ENCODE measurements at places on chromosomes 4 and X.

- no peaks in the 10 kb centered on the region for H3K36me3 ChIP-seq
- no peaks in the 10 kb centered on the region for H3K27me3 ChIP-seq
- peaks cover 7% of the 10 kb centered on the region for H3K4me1 ChIP-seq
- H3K4me3 ChIP-seq, result no peak overlapping the region
- DNase-seq, result no peak
Observed at GRCh38 chr4:169668069-169668721, 47.8 kb downstream of the CLCN3 start.

DNA sequence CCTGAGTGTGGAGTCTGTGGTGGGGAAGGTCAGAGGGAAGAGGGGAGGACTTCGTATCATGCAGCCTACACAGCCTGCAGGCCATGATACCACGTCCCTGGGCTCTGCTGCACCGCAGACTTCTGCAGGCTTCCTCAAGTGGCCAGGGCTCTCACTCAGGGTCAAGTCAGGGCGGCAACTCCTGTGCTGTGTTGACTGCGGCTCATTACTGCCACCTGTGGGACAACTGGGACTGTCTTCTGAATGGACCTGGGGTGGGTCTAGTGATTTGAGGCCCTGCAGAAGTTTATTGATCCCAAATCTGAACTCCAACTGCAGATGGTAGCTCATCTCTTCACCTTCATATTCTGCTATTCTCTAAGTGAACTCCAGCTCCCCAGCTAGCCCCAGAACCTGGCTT is 167.1 kb downstream of the NSUN7 start:
- no peaks in the 10 kb centered on the region for H3K36me3 ChIP-seq
- H3K4me1 ChIP-seq, result no peaks in the 10 kb centered on the region
- H3K4me3 ChIP-seq, result no peak overlapping the region
- H3K27me3 ChIP-seq, result no peaks in the 10 kb centered on the region
- no peak for DNase-seq
- no peak overlapping the region for H3K27ac ChIP-seq

DNA sequence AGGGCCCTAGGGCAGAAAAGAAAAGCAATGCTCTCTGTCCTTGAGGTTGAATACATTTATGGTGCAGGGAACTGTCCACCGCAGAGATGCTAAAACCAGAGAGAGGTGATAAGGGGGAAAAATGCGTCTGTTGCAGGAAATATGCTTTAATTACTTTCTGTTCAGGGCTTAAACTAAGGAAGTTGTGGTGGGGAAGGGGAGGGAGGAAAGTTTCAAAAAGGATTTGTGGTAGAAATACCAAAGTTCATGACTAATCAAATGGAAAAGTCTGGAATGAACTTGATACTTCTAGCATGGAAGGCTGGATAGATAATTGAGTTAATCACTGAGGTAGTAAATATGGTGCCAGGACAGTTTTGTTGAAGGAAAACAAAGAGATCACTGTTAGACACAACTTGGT is 99.0 kb downstream of the ASB9 start:
- no peaks in the 10 kb centered on the region for H3K36me3 ChIP-seq
- H3K27me3 ChIP-seq, result no peaks in the 10 kb centered on the region
- no peak overlapping the region for H3K27ac ChIP-seq
- DNase-seq, result no peak

DNA sequence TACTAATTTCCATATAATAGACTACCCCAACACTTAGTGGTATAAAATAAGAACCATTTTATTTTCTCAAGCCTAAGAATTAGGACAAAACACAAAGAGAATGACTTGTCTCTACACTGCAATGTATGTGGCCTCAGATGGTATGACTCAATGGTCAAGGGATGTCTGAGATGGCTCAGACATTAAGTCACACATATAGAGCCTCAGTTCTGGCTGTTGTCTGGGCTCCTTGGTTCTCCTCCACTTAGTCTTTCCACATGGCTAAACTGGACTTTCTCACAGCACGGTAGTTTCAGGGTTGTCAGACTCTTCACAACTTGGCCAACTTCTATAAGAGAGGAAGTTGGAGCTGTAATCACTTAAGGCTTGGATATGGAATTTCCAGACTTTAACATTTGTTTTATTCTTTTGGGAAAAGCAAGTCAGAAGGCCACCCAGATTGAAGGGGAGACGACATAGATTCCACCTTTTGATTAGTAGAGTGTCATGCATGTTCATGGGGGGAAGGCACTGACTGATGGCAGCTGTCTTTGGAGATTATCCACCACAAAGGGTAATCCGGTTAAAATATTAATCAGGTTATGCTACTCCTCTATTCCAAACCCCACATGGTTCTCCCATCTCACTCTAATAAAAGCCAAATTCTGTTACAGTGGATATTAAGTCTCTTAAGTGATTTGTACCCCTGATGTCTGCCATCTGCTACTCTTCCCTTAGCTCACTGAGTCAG is 9.4 kb downstream of the IL15 start:
- DNase-seq, result no peak
- H3K27me3 ChIP-seq, result no peaks in the 10 kb centered on the region
- no peaks in the 10 kb centered on the region for H3K36me3 ChIP-seq
- no peaks in the 10 kb centered on the region for H3K4me1 ChIP-seq
- H3K4me3 ChIP-seq, result no peak overlapping the region

GRCh38 chr4:141416677-141417363 is 196.1 kb downstream of the ZNF330 start:
- H3K4me3 ChIP-seq, result no peak overlapping the region
- no peak for DNase-seq
- no peaks in the 10 kb centered on the region for H3K27me3 ChIP-seq
- H3K36me3 ChIP-seq, result no peaks in the 10 kb centered on the region
- H3K4me1 ChIP-seq, result no peaks in the 10 kb centered on the region

GRCh38 chr4:89099471-89099870 is 11.9 kb upstream of the TIGD2 start:
- no peaks in the 10 kb centered on the region for H3K36me3 ChIP-seq
- H3K4me3 ChIP-seq, result no peak overlapping the region
- no peak for DNase-seq
- H3K27ac ChIP-seq, result no peak overlapping the region
- H3K27me3 ChIP-seq, result no peaks in the 10 kb centered on the region

DNA sequence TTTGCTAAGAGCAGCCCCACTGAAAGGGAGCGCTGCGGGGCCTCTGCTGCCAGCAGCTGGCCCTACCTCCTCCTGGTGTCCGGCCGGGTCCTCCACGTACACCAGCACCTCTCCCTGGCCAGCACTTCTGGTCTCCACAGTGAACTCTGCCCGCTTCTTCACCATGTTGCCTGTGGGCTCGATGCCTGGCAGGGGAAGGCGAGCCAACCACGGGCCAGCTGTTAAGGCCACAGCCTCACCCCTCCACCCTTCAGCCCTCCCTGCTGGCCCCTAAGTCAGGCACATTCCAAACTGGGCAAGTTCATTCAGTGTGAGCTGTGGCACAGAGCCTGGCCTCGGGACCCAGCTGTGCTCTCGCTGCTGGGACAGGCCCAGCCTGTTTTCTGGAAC is 7.8 kb downstream of the FLNA start:
- no peak overlapping the region for H3K4me3 ChIP-seq

- H3K4me3 ChIP-seq, result no peak overlapping the region
- H3K27me3 ChIP-seq, result no peaks in the 10 kb centered on the region
- H3K4me1 ChIP-seq, result no peaks in the 10 kb centered on the region
- DNase-seq, result no peak
- H3K36me3 ChIP-seq, result no peaks in the 10 kb centered on the region
Observed at GRCh38 chrX:8196776-8197175, 25.7 kb upstream of the VCX2 start.

- no peaks in the 10 kb centered on the region for H3K36me3 ChIP-seq
- no peak overlapping the region for H3K27ac ChIP-seq
- DNase-seq, result no peak
- no peaks in the 10 kb centered on the region for H3K4me1 ChIP-seq
Observed at GRCh38 chrX:40938423-40938822, 146.8 kb upstream of the USP9X start.

DNA sequence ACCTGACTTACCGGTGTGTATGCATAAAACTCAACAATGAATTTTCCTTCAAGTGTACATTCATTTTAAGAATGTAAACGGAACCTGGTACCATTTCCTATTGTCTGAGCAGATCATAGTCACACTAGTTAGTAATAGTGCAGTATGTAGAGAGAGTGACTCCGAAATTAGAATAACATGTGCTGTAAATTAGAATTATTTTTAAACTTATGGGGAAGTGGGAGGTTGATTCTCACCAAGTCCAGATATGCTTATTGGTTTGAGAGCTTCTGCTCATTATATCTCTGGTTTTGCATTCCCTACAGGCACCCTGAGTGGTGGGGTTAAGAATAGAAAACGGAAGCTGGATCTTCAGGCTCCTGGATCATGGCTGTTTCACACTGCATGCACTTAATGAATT is 39.6 kb downstream of the KLF3 start:
- no peak overlapping the region for H3K27ac ChIP-seq
- no peak overlapping the region for H3K4me3 ChIP-seq
- H3K36me3 ChIP-seq, result no peaks in the 10 kb centered on the region
- no peaks in the 10 kb centered on the region for H3K27me3 ChIP-seq
- H3K4me1 ChIP-seq, result no peaks in the 10 kb centered on the region
- no peak for DNase-seq

- no peak for DNase-seq
- peak overlapping the region; percentile 28 for H3K4me3 ChIP-seq
Observed at GRCh38 chr4:153518637-153519389, 52.7 kb downstream of the TMEM131L start.

DNA sequence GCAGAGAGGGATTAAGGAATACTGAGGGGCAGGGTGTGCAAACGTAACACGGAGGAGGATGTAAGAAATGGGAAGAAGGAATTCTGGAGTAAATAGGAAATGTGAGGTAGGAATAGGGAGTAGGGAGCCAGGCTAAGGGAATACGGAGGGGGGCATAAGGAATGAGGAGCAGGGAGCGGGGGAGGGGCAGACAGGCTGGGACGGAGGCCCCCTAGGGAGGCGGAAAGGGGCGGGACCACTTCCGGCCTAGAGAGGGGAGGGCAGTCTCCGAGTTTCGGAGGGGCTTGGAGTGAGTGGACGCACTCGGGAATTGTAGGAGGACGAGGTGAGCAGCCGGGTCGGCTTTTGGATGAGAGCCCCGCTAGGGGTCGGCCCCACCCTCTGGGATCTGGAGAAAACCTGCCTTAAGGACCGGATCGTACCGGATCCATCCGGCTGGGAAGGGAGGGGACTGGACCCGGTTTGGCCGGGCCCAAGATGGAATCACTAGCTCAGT is 612 bp downstream of the MAGED2 start:
- no peaks in the 10 kb centered on the region for H3K36me3 ChIP-seq
- H3K27ac ChIP-seq, result peak overlapping the region; percentile 81
- peaks cover 3% of the 10 kb centered on the region for H3K4me1 ChIP-seq
- no peak for DNase-seq
- peak overlapping the region; percentile 80 for H3K4me3 ChIP-seq

- H3K27ac ChIP-seq, result peak overlapping the region; percentile 72
- DNase-seq, result no peak
- no peaks in the 10 kb centered on the region for H3K36me3 ChIP-seq
Observed at GRCh38 chrX:40167233-40167849, 69.6 kb upstream of the BCOR start.

GRCh38 chrX:113510586-113510985 is 670.0 kb upstream of the AMOT start:
- H3K27ac ChIP-seq, result no peak overlapping the region
- no peak overlapping the region for H3K4me3 ChIP-seq
- no peaks in the 10 kb centered on the region for H3K27me3 ChIP-seq
- H3K4me1 ChIP-seq, result no peaks in the 10 kb centered on the region

GRCh38 chr4:16197876-16198665 is 28.2 kb downstream of the TAPT1 start:
- no peaks in the 10 kb centered on the region for H3K27me3 ChIP-seq
- no peak overlapping the region for H3K4me3 ChIP-seq
- H3K36me3 ChIP-seq, result no peaks in the 10 kb centered on the region
- no peaks in the 10 kb centered on the region for H3K4me1 ChIP-seq

- H3K4me3 ChIP-seq, result no peak overlapping the region
- H3K36me3 ChIP-seq, result no peaks in the 10 kb centered on the region
- no peaks in the 10 kb centered on the region for H3K27me3 ChIP-seq
- H3K27ac ChIP-seq, result no peak overlapping the region
Observed at GRCh38 chr4:78749972-78750727, 26.0 kb upstream of the BMP2K start.
